ENCODE measurements at places on chromosomes 5 and 9.

GRCh38 chr9:131278702-131279111 is 2.4 kb upstream of the FAM78A start:
- H3K4me1 ChIP-seq: peaks cover 9% of the 10 kb centered on the region
- H3K27me3 ChIP-seq: peaks cover 6% of the 10 kb centered on the region
- H3K27ac ChIP-seq: peak overlapping the region; percentile 90
- H3K4me3 ChIP-seq: peak overlapping the region; percentile 84
- no peak for ATAC-seq

- peaks cover 24% of the 10 kb centered on the region for H3K4me1 ChIP-seq
- no peak overlapping the region for H3K4me3 ChIP-seq
- H3K27ac ChIP-seq: peak overlapping the region; percentile 73
- no peaks in the 10 kb centered on the region for H3K27me3 ChIP-seq
- peaks cover 50% of the 10 kb centered on the region for H3K36me3 ChIP-seq
These were observed 16.3 kb downstream of the PAM start for GRCh38 chr5:102771435-102771834.

DNA sequence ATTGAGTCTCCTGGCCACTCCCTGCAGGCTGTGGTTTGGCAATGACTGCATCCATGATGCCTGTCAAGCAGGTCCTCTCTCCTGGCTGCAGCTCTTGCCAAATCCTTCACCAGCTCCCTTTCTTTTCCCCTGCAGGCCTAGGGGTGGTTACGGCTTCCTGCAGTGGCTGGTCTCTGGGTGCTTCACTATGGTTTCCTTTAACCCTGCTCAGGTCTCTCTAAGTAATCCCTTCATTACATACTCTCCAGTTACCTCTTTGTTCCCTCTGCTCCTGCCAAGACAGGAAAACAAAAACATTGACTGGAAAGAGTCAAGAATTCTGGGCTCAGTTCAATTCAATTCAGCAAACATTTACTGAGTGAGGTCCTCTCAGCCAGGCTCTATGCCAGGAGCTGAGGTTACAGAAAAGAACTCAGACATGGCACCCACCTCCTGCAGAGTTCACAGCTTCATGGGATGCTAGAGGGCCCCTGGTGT is 19.8 kb upstream of the PTPN3 start:
- H3K36me3 ChIP-seq: no peaks in the 10 kb centered on the region
- no peak overlapping the region for H3K27ac ChIP-seq
- ATAC-seq: no peak
- H3K4me1 ChIP-seq: no peaks in the 10 kb centered on the region

DNA sequence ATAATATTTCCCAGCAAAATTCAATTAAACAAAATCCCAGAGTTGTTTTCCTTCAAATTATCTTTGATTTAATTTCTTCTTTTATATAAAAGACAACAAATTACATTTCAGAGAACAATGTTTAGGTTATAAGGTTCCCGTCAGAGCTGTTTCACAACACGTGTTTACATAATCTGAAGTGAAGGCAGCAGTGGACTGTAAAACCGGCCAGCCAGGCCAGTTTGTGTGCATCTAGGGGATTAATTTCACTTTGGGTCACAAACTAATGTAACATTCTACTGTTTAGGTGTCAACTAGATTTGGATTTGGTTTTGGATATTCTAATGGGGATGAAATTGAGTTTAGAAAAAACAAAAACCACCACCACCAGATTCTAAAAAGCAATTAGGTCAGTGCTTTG is 86.5 kb upstream of the PLPP1 start:
- H3K27ac ChIP-seq: no peak overlapping the region
- H3K4me1 ChIP-seq: no peaks in the 10 kb centered on the region
- peaks cover 9% of the 10 kb centered on the region for H3K36me3 ChIP-seq
- no peak for ATAC-seq
- H3K4me3 ChIP-seq: no peak overlapping the region

Data from activated T-helper 17 cell treated with anti-CD3 and anti-CD28 coated beads, Interleukin-2, amount 50 U/mL, for 72 hours (primary cell).